Fibroblast of pulmonary artery (primary cell): ENCODE measurements at places on chromosomes 2 and 18.

- peak; percentile 11 for DNase-seq
Observed at GRCh38 chr2:61988462-61989366, 83.2 kb downstream of the COMMD1 start.

GRCh38 chr2:24620936-24621335 lies 129.9 kb downstream of the NCOA1 start:
- DNase-seq: peak; percentile 79

DNA sequence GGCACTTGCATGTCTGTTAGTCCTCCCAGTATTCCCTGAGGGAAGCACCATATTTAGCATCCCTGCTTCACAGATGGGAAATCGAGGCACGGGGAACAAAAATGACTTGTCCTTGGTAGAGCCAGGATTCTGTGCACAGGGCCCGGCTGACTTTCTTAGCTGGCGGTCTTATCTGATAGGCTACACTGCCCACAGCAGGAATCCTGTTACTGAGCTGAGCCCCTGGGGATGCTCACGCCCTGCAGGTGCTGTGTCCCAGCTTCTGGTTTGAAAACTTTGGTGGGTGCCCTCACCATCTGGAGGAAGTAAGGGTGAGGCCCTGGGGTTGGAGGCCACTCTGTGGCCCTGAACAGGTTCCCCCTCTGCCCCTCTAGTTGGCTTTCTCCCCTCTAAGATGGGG lies 68.4 kb upstream of the MCFD2 start:
- DNase-seq: no peak

DNA sequence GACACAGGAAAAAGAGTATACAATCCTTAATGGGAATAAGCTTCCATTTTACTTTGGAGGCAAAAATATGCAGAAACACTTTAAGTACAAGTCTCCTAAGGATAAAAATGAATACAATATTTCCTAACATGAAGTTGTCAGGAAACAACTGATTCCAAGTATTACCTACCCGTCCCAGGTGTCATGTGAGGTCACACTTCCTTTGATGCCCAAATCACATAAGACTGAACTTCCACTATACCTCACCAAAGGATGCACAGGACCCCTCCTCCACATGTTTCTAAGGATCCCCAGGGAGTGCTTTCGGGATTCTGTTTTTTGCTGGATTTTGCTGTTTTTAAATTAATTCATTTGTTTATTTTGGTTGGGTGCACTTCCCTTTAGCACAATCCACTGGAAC lies 438.5 kb upstream of the TCF4 start:
- no peak for DNase-seq

GRCh38 chr2:102336502-102336945 lies 19.1 kb upstream of the IL18R1 start:
- peak; percentile 92 for DNase-seq

GRCh38 chr18:26546875-26547645 lies 1.3 kb downstream of the KCTD1 start:
- no peak for DNase-seq

GRCh38 chr2:199985625-199986207 lies 30.3 kb downstream of the MAIP1 start:
- peak; percentile 72 for DNase-seq

DNA sequence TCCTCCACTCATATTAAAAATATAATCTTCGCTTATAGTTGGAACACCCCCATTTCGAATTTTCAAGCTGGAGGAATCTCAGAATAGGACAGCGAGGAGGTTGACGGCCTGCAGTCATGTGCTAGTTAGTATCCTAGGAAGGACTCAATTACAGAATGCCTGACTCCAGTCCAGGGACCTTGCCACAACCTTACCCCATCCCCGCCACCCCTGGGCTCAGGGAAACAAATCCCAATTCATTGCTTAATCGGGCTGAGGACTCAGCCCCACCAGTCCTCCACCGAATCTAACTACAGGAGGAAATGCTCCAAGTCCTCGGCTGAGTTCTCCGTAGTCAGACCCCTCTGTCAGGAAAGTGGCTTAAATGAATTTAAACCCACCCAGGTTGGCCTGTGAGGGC lies 31.7 kb upstream of the ZBTB7C start:
- DNase-seq: no peak

DNA sequence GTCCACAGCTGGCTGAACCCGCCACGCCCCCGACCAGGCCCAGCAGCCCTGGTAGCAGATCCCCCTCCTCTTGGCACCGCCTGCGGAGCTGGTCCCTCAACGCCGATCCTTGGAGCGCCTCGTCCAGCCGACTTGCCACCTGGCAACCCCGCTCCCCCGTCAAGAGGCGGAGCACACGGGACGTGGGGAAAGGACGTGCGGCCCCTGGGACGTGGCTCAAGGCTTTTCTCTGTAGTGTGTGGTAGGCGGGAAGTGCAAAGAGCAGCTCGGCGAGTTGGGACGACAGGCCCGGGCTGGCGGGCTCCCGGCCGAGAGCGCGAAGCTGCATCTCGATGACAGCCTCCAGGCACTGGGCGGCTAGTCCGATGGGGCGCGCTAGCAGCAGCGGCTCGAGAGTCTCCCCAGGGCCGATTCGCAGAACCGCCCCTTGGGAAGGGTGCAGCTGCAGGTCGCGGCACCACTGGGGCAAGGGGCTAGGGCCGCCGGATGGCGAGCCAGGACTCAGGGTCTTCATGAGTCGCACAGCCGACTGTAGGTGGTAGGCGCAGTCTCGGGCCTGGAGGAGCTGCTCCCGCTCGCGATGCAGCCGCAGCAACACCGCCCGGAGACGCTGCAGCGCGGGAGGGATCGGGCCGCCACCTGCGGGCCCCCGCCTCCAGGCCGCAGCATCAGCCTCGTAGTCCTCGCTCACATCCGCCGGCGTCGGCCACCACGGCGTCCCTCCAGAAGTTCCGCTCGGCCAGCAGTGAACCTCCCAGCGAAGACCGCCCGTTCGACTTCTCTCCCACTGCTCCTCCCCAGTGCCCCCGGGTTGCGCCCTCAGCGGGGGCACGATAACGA lies 617 bp downstream of the CCDC142 start:
- no peak for DNase-seq

GRCh38 chr2:102872388-102872787 lies 110.6 kb downstream of the TMEM182 start:
- DNase-seq: no peak

- no peak for DNase-seq
Observed at GRCh38 chr18:48860269-48861180, 90.2 kb downstream of the SMAD7 start.

DNA sequence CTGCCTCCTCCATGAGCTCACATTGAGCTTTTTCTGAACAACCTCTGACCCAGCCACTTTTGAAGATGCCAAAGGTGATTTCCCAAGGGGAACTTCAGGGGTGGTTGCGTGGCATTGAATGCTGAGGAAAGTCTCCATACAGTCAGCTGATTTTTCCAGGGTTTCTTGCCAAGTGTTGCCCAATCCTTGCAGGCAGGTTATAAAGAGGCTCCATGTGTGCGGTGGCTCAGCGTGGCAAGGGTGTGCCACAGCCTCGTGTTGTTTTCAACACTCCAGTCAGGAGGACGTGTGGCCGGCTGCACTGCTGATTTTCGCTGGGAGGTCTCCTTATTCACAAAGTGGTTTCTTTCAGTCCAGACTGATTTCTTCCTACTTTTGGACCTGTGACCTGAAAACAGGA lies 81.4 kb upstream of the GATA6 start:
- DNase-seq: no peak

- no peak for DNase-seq
Observed at GRCh38 chr2:221144909-221145308, 427.2 kb downstream of the EPHA4 start.

DNA sequence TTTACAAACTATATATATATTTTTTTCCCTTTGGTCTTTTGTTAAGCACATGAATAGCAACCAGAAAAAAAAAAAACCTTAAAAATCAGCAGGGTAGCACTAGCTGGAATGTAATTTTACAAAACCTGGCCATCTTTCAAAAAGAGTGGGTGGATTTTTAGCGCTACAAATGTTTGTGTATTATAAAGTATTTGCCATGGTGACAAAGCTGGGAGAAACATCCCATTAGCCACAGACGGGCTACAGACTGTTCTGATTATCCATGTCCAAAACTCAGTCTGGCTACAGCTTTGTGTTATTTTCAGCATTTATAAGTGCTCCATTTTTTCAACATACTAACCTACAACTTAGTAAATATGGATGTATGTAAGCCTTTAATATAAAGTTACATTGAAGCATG lies 249.5 kb upstream of the TANK start:
- peak; percentile 80 for DNase-seq

- peak; percentile 99 for DNase-seq
Observed at GRCh38 chr18:58996131-58996641, 131.5 kb downstream of the ZNF532 start.

DNA sequence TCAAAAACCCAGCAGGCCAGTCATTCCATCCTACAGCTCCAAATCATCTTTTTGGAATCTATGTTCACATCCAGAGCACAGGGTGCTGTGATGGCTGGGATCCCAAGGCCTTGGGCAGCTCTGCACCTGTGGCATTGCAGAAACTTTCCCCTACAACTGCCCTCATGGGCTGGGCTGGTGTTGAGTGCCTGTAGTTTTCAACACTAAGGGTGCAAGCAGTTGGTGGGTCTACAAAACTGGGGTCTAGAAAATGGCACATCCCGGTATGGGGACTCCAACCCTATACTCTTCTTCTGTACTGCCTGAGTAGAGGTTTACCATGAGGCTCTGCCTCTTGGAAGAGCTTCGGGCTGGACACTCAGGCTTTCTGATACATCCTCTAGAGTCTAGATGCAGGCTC lies 95.2 kb upstream of the TEKT4 start:
- no peak for DNase-seq

DNA sequence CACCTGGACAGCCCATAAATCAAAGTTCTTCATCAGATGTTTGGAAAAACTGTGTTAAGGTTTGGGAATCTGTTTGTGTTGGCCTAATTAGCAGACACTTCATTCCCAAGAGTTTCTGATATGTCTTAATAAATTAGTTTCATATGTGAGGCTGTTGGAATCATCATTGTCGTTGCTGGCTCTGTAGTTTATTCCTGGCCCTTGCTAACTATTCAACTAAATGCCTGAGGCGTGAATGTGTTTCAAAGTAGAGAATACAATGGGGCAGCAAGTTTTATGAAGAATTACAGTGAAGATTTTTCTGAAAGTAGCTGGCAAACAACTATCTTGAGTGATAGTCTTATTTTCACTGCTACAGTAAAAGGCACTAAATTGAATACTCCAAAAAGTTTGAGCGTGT lies 141.1 kb downstream of the PARD3B start:
- no peak for DNase-seq

DNA sequence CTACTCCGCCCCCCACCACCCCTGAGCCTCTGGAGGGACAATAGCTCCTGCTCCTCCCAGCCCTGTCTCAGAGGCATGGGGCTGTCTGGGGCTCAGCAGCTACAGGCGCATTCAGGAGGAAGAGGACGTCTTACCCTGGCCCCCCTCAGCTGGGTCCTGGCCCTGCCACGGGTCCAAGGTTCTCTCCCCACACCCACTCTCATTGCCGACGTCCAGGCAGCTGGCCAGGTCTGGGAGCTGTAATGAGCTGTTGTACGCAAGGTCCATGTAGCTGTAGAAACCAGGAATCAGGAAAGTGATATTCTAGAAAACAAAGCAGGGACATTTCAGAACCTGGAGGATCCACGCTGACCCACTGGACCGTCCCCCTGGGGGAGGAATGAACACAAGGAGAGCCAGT lies 13.5 kb downstream of the PASK start:
- no peak for DNase-seq
